ENCODE measurements at places on chromosomes 7 and 10.

GRCh38 chr7:155191137-155191536, 106.5 kb upstream of the INSIG1 start:
- no peak for DNase-seq

- no peak for DNase-seq
Measured at GRCh38 chr10:15300697-15301096, 70.4 kb downstream of the FAM171A1 start.

GRCh38 chr10:64209561-64209960, 688.4 kb downstream of the REEP3 start:
- no peak for DNase-seq

DNA sequence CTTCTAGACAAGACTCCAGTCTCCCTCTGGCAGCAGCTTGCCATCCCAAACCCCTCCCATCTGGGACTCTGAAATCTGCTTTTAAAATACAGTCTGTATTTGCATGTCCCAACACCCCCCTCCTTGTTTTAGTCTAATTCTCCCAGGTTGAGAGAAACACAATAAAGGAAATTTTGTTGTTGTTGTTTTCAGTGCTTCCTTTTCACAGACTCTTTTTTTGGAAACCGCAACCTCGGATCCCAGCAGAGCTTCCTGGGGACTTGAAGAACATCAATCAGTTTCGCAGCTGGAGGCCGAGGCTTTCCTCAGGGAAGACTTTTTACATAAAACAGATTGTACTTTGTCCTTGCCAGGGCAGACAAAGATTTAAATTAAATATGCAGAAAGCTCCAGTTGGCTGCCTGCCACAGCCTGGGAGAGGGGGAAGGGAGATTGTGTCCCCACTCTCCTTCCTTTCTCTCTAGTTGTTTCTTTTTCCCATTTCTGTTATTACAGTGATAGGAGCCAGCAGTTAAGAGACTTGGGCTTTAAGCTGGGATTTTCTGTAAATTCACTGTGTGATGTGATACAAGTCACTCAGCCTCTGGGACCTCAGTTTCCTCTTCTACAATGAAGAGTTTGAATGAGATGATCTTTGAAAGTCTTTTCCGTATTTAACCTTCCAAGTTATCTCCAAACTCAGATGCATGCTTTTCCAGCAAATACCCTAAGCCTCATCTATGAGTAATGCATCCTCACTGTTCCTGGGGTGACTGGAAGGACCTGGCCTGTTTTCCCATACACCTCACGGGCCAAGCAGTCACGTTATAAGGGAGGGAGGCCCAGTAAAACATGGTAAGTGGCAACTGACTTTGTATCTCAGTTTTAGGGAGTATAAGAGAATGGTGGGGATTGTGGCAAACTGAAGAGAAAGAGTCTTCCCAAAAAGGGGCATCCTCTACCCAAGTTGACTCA, 192.3 kb downstream of the REEP3 start:
- DNase-seq, result peak; percentile 72

DNA sequence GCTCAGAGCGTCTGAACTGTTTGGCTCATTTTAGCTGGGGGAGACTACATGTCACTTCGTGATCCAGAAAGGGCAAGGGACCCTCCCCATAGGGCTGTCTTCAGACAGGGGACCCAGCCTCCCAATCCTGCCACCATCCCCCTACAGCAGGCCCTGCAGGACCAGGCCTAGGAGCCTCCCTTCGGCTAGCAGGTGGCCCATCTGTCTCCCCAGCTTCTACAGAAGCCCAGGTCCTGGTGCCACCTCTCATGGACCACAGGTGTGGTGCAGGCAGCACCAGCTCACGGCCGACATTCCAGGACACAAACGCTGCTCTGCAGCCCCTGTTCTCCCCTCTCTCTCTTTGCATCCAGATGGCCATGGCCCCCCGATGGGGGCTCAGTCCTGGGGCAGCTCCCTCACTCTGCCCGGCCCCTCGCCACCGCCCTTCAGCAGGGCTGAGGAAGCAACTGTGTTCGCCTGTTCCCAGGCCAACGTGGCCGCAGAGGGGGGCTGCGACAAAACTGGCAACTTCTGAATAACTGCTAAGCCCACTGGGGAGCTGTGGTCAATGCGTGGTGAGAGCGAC, 10.3 kb downstream of the TECPR1 start:
- no peak for DNase-seq

GRCh38 chr10:78787125-78787524, 281.6 kb upstream of the ZMIZ1 start:
- DNase-seq, result peak; percentile 5

GRCh38 chr10:60611291-60611747, 167.0 kb upstream of the CDK1 start:
- DNase-seq, result no peak

DNA sequence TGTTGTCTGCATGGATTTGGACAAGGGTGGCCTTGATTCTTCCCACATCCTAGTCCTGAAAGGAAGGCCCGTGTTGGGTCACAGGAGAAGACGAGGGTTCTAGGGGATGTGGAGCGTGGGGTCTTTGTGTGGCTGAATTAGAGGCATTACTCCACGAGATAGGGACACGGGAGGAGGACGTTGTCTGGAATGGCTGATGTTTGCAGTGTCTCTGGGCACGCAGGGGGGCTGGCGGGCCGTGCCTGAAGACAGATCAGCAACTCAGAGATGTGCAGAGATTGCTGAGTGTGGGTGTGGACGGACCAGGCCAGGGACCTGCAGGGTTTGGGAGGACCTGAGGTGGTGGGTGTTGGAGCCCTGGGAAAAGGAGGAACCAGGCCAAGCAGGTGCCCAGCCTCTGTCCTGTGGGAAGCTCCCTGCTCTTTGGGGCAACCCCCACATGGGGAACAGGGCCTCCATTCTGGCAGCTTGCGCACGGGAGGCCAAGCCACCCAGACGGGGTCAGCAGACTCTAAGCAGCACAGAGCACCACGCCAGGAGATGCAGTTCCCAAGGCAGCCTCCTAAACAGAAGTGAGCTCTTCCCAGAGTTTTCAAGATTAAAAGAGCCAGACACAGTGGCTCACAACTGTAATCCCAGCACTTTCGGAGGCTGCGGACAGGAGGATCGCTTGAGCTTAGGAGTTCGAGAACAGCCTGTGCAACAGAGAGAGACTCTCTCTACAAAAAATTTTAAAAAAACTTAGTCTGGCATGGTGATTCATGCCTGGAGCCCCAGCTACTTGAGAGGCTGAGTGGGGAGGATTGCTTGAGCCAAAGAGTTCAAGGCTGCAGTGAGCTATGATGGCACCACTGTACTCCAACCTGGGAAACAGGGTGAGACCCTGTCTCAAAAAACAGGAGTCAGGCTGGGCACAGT, 71.0 kb upstream of the GTF2I start:
- DNase-seq, result no peak

GRCh38 chr7:150993511-150993910, 2.7 kb downstream of the NOS3 start:
- no peak for DNase-seq

DNA sequence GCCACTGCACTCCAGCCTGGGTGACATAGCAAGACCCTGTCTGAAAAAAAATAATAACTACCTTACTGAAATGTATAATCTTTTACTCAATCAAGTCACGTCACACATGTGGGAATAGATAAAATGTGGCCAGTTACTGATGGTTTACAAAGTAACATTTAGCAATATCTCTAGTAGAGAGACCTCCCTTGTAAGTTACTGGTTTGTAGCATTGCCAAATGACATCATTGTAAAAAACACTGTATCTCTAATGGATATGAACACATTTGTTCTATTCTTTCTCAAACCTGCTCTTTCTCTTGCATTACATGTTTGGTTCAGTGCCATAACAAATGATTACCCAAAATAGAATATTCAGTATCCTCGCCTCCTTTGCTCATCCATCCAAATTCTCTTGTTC, 18.8 kb downstream of the TET1 start:
- DNase-seq, result no peak

DNA sequence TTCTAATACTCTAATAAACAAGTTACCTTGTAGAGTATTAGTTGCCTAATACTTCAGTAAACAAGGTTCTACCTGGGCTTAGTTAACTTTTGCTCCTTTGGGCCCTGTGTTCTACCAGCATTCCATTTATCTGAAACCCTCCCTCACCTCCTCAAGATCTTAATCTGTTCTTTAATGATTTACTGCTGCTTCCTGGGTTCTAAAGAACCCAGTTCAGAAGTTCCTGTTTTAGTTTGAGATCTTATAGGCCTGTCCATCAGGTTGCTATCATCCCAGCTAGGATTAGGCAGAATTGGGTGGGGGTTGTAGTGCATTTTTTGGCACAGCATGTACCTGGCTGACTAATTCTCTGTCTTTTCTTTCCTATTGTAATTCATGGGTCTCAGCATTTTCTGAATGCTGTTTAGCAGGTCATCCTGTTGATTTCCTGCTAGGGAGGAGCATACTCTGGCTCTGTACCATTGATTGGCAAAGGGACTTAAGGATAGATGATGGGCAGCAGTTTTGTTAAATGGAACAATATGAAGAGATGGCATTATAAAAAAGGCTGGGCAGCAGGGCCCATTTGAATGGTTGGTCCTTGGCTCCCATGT, 53.7 kb upstream of the TMEM248 start:
- DNase-seq, result no peak

GRCh38 chr10:11411926-11412545, 199.4 kb downstream of the USP6NL start:
- no peak for DNase-seq

GRCh38 chr7:85602196-85602595, 415.3 kb upstream of the SEMA3D start:
- DNase-seq, result no peak

- no peak for DNase-seq
Measured at GRCh38 chr7:142746264-142746663, 3.0 kb upstream of the PRSS1 start.

DNA sequence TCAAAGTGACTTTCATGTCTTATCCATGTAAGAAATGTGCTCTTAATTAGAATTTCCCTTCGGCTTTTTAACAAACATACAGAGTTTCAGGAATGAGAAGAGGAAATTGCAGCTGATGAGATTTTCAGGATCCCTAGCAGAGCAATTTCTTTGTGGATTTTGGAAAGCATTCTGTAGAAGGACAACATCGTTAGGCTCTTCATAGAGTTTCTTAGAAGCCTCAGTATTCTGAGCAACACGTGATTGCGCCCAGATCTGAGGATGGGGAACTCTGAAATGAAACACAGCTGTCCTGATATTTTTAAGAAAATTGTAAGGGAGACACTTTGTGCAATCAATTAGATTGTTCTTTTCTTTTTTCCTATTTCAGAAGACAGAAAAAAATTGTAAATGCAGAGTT, 85.8 kb downstream of the LHFPL3 start:
- DNase-seq, result no peak

- DNase-seq, result no peak
Measured at GRCh38 chr7:155198901-155199845, 98.5 kb upstream of the INSIG1 start.

DNA sequence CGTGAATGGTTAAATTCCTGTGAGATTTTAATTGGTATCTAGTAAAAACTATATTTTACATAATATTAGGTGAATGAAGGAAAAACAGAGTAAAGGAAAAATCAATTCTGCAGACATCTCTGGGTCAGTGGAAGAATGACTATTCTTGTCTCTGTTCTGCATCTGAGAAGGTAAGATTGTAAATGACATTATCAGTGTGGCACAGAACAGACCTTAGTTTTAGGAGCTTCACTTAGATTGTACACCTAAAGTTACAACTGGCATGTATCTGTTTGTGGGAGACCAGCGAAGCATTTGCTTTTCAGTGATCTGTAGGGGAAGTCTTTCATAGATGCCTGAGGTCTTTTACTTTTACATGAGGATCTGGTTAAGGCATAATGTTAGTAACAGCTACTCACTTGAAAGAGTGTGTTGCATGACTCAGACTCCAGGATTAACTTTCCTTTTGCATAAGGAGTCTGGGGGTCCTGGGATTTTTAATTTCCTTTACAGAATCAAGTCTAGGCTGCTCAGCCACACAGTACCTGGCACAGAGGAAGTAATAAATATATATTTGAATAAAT, 56.2 kb downstream of the JMJD1C start:
- DNase-seq, result no peak

- DNase-seq, result no peak
Measured at GRCh38 chr7:2812114-2812487, 32.0 kb downstream of the GNA12 start.

GRCh38 chr10:73167458-73167782, 388 bp downstream of the ECD start:
- no peak for DNase-seq

- no peak for DNase-seq
Measured at GRCh38 chr10:69870591-69870990, 68.9 kb downstream of the COL13A1 start.

GRCh38 chr7:51965454-51965853, 648.8 kb upstream of the COBL start:
- no peak for DNase-seq

GRCh38 chr10:11217521-11217920, 199.8 kb downstream of the CELF2 start:
- DNase-seq, result no peak

DNA sequence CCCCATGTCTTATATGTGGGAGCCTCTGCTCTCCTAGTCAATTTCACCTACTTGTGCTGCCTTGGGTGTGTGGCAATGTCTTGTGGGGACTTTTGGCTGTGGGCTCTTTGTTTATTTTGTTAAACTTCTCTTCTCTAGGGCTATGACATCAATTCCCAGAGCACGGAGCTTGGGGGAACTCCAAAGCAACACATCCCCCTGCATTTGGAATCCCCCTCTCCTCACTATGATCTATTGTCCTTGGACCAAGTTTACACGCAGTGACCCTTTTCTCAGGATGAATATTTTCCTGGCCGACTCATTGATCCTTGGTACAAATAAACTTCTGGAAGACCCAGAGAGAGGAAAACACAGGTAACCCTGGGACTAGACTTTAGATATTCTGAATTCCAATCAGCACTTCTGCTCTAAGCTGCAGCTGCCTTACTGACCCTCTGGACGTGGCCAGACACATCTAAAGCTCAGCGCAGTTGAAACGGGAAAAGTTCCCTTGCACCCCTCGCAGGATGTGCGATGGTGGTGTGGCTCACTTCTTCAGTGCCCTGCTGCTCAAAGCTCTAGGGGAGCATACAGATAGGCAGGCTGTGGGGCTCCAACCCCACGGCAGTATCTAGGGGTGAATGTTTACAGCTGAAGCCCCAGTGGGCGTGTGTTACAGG, 110.8 kb downstream of the TMEM178B start:
- no peak for DNase-seq

DNA sequence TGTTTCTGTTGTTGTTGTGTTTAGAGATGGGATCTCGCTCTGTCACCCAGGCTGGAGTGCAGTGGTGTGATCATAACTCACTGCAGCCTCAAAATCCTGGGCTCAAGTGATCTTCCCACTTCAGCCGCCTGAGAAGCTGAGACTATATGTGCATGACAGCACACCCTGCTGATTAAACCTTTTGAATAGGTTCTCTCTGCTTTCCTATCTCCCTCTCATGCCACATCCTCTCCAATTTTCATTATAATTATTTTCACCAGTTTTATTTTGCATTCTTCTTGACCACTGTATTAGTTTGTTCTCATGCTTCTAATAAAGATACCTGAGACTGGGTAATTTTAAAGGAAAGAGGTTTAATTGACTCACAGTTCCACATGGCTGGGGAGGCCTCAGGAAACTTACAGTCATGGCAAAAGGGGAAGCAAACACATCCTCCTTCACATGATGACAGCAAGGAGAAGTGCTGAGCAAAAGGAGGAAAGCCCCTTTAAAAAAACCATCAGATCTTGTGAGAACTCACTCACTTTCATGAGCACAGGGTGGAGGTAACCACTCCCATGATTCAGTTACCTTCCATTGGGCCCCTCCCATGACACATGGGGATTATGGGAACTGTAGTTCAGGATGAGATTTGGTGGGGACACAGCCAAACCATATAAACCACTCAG, 12.9 kb downstream of the AGK start:
- DNase-seq, result no peak
